ENCODE measurements at places on chromosomes 11 and 22. TPM values are rescaled to one million over a fixed set of nuclear protein-coding genes. Genes with fewer than 3 reads are reported as not detected.

DNA sequence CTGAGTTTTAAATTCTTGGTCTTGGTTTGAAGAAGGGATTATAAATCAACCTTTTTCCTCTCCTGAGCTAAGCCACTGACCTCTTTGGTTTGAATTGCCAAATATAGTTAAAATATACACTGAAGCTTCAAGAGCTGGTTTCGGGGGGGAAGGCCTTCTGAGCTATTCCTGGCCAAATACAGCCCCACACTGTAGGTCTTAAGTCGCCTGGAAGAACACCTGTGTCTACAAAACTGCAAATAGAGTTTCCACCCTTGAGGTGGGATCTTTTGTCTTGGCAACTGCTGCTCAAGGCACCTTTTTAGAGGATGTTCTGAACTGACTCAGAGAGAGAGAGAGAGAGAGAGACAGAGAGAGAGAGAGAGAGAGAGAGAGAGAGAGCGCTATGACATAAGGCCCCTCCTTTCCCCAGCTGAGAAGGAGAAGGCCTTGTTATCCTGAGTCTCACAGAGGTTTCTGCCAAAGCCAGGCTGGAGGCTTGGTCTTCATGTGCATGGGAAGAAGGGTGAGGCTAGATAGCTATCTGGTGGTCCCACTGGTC, 5.5 kb downstream of the ADM start:
- no peak for DNase-seq
- no peak overlapping the region for H3K4me3 ChIP-seq
- H3K4me1 ChIP-seq: peaks cover 25% of the 10 kb centered on the region
- H3K36me3 ChIP-seq: no peaks in the 10 kb centered on the region
- H3K27ac ChIP-seq: no peak overlapping the region
- peaks cover 52% of the 10 kb centered on the region for H3K27me3 ChIP-seq

DNA sequence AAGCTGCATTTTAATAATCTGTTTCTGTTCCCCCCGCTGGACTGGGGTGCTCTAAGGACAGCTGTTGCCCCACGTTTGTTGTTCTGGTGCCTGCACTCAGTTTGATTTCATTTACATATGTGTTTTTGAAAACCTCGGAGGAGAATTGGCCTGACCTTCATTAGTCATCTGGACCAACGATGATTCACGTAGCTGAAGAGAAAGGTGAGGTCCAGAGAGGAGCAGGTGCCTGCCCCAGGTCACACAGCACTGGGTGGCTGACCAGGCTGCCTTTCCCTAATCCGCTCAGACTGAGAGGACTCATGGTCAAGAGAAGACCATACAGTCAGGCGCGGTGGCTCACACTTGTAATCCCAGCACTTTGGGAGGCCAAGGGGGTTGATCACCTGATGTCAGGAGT, 3.8 kb downstream of the CSDC2 start:
- no peaks in the 10 kb centered on the region for H3K27me3 ChIP-seq
- H3K4me3 ChIP-seq: no peak overlapping the region
- H3K36me3 ChIP-seq: no peaks in the 10 kb centered on the region
- H3K4me1 ChIP-seq: peaks cover 12% of the 10 kb centered on the region
- no peak for DNase-seq

Gene UBQLNL
- 0.19 TPM for total RNA-seq

DNA sequence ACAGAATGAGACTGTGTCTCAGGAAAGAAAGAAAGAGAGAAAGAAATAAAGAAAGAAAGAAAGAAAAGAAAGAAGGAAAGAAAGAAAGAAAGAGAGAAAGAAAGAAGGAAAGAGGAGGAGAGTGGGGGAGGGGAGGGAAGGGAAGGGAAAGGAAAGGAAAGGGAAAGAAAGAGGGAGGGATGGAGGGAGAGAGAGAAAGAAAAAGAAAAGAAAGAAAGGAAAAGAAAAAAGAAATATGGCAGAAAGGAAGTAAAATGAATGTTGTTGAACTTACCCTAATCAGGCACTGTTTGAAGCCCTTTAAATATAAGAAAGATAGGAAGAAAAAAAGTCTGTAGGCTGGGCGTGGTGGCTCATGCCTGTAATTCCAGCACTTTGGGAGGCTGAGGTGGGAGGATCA, 276.1 kb downstream of the INSC start:
- H3K27ac ChIP-seq: no peak overlapping the region
- no peak for DNase-seq
- no peak overlapping the region for H3K4me3 ChIP-seq
- H3K4me1 ChIP-seq: no peaks in the 10 kb centered on the region
- H3K36me3 ChIP-seq: peaks cover 2% of the 10 kb centered on the region

All from neural progenitor cell (in vitro differentiated cells).